ENCODE measurements at places on chromosomes 4 and X.

- no peak for DNase-seq
Observed at GRCh38 chrX:70030301-70030767, 19.4 kb downstream of the AWAT2 start.

DNA sequence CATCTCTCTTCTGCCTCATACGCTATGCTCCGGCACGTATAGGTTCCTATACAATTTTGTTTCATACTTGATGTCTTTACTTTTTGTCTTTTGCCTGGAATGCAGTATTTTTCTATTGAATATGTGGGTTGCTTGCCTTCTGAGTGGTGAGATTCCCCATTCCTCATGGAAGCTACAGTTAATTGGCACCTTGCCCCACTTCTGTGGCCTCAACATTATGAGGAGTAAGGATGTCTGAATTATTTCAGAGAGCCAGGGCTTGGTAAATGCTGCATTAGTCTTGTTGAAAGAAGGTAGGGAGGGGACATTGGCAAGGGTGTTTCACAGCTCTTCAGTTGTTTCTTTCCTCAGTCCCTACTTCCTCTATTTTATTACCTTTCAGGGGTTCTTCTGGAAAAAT is 23.0 kb downstream of the CDKL5 start:
- no peak for DNase-seq

DNA sequence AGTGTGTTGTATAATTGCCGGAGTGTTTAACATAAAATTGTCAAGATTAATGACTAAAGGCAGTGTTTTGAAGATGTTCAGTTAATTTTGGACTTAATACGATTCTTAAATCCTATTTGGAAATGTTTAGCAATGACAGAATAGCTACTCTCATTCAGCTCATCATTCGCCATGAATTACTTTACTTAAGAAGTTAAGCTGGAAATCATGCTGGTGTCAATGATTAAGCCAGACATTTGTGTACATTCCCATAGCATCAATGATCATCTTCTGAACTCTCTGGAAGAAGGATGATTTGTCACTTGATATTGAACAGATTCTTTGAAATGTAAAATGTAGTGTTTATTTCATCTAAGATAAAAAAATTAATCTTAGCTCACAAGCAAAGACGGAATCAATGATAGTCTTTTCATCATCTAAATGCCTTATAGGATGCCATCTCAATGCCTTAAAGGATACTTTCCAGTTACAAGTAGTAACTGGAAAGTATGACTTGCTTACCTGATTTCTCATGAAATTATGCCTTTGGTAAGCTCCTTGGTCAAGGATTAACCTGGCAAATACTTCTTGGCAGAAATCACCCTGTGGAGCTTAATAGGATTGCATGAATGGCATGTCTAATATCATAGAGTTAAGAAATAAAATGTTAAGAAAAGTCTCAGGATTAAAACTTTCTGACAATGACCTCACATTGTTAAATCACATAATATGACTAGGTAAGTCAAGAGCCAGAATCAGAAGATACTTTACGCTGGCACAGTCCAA is 515.5 kb upstream of the AGA start:
- no peak for DNase-seq

DNA sequence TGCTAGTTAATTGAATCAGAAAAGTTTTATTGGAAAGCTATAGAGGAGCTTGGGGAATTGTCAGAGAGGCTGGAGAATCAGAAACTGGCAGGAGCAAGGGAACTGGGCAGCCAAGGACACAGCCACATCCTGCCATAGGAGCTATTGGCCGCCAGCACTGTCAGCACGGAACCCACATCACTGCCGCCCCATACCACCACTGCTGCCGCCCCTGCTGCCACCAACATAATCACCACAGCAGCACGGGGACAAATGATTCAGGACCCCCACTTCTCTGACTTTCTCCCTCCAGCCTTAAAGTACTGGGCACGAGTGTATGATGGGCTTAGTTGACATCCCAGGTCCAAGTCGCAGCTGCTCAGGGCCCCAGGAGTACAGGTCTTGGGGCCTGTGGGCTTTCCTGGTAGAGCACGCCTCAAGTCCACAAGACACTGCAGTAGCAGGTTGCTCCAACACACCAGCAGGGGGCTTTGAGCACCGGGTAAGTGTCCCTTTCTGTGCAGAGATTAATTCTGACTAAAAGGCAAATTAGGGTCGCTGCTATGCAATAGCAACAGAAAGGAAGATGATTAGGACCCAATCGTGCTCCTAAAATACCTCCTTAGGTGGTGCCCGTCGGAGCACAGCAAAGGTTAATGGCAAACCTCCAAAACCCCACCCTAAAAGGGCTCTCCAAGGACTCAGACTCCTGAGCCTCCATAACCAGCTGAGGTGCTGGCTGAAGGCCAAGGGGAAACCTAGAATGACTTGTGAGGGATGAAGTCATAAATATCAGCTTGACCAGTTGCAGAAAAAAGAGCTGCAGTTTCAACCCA is 6.9 kb downstream of the PJA1 start:
- no peak for DNase-seq

Data from posterior cingulate gyrus (tissue), 11 donors.